Right ventricle myocardium superior (tissue), 1 donor: ENCODE measurements at places on chromosomes 3 and 15.

DNA sequence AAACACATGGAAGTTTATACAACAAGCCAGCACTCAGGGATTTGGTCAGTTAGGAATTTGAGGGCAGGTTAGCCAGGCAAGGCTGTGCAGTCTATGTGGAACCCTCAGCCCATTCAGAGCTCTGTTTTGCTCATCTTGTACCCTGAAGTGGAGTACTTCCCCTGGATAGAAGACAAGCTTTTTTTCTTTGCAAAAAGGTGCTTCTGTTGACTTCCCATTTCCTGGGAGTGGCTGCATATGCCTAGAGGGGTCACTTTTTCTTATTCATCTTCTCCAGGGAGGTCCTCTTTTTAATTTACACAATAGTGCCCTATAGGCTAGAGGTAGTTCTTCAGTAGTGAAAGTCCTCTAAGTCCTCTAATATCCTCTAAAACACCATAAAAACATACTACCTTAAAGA, 225.0 kb upstream of the P2RY1 start:
- no peak for DNase-seq

GRCh38 chr3:45682786-45683185, 6.4 kb upstream of the SACM1L start:
- no peak for DNase-seq

GRCh38 chr3:882533-882932, 210.3 kb upstream of the CNTN6 start:
- no peak for DNase-seq

DNA sequence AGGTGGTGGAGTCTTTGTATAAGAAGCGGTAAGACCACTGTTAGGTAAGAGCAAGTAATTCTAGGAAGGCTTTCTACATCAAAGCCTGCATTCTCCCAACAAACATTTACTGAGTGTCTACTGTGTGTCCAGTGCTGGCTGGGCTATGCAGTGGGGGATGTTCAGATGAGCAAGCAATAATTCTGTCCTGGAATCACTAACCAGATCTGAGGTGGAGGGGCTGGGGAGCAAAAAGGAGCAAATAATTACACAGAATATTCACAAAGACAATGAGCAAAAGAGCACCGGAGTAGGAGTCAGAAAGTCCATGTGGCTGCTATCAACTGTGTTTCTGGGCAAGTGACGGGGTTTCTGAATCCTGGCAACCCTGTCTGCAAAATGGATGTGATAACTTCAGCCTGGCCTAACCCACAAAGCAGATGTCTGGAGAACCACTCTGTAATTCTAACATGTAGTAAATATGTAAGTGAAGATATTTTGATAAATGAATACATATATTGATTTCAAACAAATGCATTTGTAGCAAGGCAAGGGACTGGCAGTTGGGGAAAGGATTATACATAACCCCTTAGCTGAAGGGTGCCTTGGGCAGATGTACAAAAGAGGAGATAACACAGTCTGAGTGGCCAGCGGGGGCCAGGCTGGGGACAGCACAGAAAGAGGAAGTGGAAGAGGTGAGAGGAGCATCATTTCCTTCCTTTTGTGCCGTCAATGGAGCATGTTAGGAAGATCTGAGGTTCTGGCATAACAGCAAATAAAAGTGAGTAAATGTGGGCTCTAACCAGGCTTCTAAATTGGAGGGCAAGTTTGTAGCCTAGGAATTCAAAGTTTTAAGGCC, 28.8 kb downstream of the CYP8B1 start:
- DNase-seq, result peak; percentile 64

DNA sequence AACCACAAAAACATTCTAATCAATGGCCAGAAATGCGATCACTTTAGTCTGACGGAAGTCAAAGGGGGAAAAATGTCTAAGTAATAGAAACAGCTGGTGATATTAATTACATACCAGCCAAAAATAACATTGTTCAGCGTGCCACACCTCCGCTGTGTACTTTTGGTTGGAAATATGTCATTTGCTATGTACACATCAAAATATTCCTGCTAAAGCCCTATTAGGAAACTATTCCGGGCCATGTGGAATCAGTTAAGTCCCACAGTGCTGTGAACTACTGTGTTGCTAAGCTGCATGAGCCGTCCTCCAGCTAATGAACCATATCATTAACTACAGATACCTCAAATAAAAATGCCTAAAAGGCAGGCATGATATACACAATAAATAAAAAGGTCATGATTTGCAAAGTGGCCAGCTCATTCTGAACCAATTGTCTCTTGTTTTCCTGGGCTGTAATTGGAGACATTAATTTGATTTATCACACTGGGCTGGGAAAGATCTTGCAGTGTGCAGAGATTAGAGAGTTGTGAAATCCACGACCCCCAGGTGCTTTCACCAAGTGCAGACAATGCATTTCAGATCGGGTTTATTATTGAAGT, 200.5 kb upstream of the LRTM1 start:
- no peak for DNase-seq

DNA sequence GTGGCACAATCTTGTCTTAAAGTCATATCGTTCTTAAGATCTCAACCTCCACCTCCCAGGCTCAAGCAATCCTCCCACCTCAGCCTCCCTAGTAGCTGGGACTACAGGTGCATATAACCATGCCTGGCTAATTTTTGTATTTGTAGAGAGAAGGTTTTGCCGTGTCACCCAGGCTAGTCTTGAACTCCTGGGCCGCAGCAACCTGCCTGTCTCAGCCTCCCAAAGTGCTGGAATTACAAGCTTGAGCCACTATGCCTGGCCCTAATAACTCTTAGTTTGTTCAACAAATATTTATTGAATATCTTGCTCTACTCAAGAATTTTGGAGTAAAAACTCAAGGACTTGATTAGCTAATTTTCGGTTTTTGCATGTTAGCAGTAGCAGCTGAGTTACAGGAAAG, 19.4 kb upstream of the EDEM1 start:
- no peak for DNase-seq

DNA sequence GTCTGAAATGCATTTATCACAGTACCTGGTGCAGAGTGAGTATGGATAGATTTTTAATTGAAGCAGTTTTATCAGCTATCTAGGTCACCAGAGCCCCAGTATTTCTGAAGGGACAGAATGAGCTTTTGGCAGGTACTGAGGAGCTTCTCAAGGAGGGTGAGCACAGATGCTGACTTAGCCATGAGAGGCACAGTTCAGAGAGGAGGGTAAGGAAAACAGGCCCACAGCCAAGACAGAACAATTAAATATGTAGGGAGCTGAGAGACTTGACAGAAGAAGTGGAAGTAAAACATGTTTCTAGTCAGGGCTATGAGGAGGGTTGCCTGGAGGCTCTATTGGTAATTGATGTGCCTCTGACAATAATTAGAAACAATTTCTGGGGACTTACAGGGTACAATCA, 20.1 kb downstream of the ZNF80 start:
- DNase-seq, result no peak

GRCh38 chr3:155354658-155355057, 61.2 kb upstream of the STRIT1 start:
- DNase-seq, result no peak

DNA sequence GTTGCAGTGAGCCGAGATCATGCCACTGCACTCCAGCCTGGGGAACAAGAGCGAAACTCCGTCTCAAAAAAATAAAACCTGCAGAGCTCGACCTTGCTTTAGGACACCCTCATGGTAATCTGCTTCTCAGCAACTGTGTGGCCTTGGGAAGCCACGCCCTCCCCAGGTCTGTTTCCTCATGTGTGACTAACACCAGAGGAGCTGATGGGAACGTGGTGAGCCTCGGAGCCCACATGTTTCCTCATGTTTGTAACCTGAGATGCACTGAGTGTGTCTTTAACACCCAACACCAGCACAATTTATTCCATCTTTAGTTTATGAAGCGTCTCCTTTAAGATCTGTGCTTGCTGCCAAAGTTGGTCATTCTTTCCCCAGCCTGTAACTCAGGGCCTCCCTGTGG, 142.8 kb downstream of the OCA2 start:
- no peak for DNase-seq

GRCh38 chr15:63633312-63633711, 36.1 kb downstream of the FBXL22 start:
- no peak for DNase-seq

DNA sequence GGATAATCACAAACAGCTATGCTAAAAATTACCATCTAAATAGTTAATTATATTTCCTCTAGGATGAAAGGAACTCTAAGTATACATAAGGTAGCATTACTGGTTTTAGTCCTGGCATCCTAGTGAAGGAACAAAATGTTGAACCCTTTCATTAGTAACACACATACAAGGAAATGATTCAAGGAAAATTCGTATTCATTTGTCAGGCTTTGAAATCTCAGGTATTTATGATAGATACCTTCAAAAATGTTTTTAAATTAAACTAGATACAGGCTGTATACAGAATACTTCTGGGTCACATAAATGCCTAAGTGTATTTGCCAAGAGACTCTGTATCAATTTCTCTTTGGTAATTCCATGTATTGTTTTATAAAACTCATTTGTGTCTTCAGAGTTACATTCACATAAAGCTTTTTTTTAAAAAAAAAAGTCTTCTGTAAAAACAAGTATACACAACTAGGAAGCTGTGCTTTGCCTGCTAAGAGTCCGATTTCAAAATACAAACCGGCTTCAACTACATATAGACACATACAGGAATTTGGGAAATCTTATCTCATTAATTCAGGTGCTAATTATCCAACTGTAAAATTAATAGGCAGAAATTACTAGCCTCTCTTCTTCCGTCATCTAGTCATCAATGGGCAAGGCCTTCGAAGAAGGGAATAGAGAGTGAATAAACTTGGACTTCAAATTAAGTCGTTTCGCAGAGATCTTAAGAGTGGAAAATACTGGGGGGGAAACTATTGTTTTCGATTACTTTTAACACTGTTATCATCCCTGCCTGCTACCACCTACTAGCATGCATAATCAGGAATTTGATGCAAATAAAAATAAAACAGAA, 1.3 kb downstream of the SECISBP2L start:
- no peak for DNase-seq

DNA sequence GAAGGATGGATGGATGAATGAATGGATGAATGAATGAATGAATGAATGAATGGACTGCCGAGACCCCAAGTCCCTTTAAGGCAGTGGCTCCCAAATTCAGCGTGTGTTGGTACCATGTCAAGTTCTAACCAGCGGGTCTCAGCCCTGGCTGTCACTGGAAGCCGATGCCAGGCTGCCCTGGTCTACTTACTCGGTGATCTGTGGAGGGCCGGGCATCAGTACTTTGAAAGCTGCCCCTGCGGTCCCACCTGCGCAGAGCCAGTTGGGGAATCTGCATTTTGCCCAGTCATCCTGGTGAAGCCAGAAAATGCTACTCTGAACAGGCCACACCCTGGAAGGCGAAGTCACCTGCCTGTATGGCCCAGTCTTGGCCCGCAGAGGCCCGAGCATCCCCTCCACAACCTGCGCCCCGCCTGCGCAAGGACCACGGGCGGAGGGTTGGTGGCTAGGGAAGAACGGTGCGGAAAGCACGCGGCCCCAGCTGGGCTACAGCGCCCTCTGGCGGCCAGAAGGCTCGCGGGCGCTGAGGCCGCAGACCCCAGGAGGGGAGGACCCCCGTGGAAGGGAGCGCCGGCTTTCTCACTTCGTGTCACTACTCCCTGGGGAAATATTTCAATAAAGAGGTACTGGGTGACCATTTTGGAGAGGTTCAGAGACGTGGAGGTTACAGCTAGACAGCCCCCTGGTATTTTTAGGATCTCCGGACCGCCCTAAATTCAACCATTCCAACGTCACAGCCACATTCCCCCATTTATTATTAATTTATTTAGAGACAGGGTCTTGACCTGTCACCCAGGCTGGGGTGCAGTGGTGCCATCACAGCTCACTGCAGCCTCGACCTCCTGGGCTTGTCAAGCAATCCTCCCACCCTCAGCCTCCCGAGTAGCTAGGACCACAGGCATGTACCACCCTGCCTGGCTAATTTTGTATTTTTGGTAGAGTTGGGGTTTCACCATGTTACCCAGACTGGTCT, 34.9 kb downstream of the PRKCD start:
- DNase-seq, result peak; percentile 68

- DNase-seq, result no peak
Observed at GRCh38 chr3:134804508-134805480, 9.7 kb downstream of the EPHB1 start.

DNA sequence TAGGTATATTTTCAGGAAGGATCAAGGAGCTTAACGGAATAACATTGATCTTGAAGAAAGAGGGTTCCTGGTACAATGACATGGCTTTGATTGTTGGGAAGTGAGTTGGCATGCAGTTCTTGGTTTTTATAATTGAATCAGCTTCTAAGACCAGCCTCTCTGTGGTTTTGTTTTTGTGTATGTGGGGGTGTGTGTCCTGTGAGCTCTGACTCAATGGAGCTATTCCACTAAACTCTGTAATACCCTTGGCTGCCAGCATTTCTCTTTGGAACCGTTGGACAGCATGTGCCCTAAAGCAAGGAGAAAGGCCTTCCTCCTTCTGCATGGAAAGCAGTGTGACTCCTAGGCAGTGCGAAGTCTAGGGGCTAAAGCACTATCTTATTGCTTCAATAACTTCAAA, 124.8 kb downstream of the EDEM1 start:
- DNase-seq, result no peak

- no peak for DNase-seq
Observed at GRCh38 chr3:104126864-104127553, 1239.7 kb upstream of the ALCAM start.

GRCh38 chr3:49397470-49397869, 14.3 kb downstream of the RHOA start:
- DNase-seq, result no peak

DNA sequence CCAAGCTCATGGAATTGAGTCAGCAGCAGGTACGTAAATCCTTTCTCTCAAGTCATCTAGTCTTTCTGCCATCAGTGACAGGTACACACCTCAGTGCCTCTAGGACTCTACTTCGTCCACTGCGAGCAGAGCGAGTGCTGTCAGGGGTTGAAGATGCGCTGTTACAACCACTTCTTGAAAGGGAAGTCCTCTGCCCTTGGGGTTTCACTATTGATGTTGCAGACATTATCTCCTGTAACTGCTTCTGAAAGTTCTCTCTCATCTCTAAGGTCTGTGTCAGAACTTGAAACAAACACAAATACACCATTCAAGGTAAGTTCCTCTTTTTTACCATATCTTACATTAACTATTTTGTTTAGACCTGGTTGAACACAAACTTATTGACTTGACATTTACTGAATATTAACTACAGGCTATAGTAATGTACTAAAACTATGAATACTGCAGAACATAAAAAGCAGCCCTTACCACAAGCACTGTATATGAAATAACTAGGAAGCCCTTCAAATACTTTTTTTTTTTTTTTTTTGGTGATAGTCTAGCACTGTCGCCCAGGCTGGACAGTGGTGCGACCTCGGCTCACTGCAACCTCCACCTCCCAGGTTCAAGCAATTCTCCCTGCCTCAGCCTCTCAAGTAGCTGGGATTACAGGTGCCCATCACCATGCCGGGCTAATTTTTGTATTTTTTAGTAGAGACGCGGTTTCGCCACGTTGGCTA, 41.5 kb downstream of the TOPBP1 start:
- no peak for DNase-seq

DNA sequence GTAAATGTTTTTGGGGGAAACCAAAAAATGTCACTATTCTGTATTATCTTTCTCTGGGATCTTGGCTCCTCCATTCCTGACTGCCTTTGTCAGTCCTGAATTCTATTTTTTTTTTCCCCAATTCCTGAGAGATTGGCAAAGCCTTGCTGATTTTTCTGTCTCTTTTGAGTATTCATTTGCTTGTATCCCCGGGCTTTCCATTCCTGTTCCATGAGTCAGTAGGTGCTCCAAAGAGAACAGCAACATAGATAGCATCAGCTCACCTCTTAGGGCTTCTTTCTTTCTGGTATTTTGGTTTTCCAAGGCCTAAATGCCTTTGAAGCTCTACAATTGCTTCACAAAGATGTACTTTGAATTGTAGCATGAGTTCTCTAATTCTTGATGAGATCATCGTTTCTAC, 271.7 kb upstream of the LRRC3B start:
- no peak for DNase-seq

GRCh38 chr3:71304684-71305083, 278.8 kb downstream of the FOXP1 start:
- DNase-seq, result no peak

- no peak for DNase-seq
Observed at GRCh38 chr3:99966662-99967416, 147.5 kb downstream of the FILIP1L start.
